ENCODE measurements at places on chromosomes 11 and 22.

DNA sequence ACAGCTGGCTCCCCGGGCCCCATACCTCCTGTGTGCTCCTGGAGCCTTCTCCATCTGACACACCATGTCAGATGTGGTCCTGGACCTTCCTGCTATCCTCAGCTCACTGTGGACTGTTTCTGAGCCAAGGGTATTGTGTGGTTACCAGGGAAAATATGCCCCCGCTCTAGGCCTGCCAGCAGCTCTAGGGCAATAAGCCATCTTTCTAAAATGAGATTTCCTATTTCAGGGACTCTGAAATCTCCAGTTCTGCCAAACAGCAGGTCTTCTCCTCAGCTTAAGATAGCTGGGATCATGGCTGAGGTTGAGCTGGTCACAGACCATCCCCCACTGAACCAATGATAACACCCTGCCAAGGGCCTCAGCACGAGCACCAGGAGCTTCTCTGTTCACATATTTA lies 227.6 kb downstream of the ST3GAL4 start:
- no peak for DNase-seq

DNA sequence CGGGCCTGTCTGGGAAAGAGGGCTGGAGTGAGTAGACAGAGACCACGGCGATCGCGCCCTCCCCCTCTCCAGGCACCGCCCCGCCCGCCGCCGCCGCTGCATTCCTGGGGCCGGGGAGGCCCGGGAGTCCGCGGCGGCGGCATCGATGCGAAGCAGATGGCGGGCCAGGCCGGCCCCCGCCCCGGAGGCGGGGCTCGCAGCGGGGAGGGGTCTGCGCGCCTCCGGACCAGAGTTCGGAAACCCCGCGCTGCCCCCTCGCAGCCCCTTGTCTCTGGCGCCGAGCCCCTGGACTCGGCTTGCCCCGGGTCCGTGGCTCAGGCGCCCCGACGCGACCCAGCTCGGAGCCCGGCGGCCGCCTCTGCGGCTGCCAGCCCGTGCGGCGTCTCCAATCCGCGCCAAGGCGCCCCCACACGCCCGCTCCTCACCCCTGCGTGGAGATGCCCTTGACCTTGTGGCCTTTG lies 1.3 kb downstream of the SCARF2 start:
- no peak for DNase-seq

- no peak for DNase-seq
Observed at GRCh38 chr22:48677168-48677520, 1150.5 kb downstream of the BRD1 start.

DNA sequence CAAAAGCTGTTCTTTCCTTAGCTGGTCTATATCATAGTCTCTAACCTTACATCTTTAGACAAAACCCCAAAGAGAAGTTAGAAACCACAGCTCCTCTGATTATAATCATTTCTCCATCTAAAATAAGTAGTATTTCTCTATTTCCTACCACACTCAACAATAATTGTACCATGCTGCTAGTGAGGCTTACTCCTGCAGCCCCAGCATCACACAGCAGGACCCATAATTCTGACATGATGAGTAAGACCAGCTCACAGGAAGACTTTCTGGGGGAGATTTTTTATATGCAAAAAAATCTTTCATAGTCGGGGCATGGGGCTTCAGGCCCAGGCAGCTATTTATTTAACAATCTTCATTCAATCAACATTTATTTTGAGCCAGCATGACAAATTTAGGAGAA lies 441.6 kb downstream of the DYNC2H1 start:
- no peak for DNase-seq

DNA sequence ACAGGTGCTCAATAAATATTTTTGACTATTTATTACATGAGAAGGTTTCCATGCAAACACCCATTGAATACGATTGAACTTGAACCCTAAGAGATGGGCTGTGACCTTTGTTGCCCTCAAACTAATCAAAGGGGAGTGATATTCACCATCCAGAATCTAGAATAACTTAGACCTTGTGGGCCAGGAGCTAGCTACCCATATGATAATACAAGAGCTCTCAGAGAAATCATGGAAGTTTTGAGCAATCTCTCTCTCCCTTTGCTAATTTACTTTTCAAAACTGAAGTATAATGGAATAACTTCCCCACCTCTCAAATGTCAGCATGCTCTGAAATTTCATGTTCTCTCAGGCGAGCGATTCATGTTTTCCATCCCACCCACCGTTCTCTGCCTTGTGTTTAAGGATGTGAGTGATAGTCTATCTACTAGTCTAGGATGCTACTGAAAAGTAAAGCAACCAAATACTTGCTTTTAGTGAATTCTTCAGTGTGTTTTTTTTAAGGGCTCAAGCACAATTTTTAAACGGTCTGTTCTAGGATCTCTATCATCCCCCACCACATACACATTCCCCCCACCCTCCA lies 33.3 kb downstream of the BARX2 start:
- no peak for DNase-seq

DNA sequence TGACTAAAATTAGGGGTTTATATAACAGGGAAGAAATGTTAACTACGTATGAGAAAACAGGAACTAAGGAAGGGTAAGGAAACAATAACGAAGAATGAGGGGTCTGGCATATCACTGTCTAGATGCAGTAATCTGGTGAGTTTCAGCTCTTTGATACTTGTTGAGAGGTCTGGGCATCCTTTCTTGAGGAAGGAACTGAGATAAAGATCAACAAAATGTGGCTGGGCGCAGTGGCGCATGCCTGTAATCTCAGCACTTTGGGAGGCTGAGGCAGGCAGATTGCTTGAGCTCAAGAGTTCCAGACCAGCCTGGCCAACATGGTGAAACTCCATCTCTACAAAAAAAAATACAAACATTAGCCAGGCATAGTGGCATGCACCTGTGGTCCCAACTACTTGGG lies 2.7 kb downstream of the DCDC1 start:
- DNase-seq = no peak

- DNase-seq = peak; percentile 99
Observed at GRCh38 chr11:68903288-68904247, at the start of the genes IGHMBP2 and MRPL21. Gene IGHMBP2 (plus strand): TSS chr11:68903891. CDS start chr11:68903953, 62 bp downstream. Gene MRPL21 (minus strand): TSS chr11:68903832. CDS start chr11:68903810, 22 bp downstream.

DNA sequence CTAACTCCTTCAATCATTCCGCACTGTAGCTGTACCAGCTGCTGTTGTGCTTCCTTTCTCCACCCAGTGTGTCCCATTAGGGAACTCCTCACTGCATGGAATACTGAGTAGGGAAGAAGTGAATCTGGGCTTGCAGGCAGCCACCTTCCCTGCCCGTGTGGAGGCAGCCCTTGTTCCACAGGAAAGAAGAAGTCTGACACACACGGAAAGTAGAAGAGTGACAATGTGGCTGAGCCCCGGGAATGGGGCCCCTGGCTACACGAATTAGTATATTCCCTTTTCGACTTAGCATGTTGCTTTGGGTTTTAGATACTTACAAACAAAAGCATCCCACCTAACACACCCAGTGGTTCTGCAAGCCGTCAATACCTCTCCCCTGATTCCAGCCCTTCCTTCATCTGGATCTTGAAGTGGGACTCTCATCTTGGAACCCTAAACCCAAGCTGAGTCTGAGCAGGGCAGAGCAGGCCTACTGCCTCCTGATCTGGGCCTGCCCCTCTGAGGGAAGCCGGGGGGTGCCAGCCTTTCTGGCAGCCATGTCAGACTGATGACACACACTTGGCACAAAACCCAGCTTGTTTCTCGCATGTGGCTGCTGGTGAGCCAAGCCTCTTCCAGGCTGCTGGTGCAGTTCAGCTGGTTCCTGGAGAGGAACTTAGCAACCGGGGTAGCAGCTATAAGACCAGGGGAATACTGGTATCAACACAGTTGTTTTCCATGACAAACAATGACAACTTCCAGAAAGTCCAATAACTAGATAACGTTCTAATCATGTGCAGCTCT lies 71.6 kb downstream of the C11orf58 start:
- peak; percentile 82 for DNase-seq

GRCh38 chr11:68326334-68327215 lies 14.2 kb downstream of the LRP5 start:
- DNase-seq = no peak

DNA sequence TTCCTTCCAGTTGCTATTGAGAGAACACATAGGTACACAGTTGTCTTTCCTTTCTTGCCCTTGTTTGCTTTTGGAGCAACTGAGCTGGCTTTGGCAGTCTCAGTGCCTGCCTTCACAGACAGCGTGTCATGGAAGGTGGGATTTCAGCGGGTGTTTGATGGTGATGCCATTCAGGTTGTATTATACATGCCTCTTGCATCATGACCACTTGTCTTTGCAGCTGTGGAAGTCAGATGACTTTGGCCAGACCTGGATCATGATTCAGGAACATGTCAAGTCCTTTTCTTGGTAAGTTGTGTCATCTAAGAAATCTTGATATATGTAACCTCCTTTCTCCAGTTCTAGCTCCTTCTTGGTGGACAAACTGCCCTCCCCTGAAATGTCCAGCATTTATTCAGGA lies 37.1 kb upstream of the SORL1-AS1 start:
- no peak for DNase-seq

GRCh38 chr11:329886-330253 lies 9.2 kb upstream of the IFITM3 start:
- DNase-seq = no peak

GRCh38 chr11:109858152-109858551 lies 235.0 kb upstream of the ZC3H12C start:
- no peak for DNase-seq

- DNase-seq = peak; percentile 92
Observed at GRCh38 chr11:45655347-45655756, 10.1 kb downstream of the CHST1 start.

DNA sequence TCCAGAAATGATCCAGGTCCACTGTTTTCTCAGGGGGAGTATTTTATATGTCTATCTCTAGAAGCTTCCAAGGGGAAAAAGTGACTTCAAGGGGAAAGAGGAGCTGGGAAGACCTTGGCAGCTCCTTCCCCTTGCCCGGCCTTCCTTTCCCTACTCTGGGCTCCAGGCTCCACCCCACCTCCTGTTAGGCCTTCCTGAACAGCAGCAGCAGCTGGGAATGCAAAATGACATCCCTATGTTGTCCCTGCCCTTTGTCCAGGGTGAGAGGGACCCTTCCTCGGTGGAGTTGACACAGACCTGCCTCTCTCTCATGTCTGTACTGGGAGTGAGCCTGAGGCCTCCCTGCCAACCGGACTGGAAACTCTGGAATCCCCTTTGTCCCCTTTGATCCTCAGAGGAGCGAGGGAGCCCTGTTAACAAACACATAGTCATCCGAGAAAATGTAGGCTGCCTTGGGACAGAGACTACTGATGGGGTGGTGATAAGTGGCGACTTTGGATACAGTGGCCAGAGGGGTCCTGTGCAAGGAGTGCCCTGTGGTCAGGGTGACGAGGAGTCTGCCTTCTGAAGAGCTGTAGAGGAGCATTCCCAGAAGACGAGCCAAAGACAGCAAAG lies 9.0 kb upstream of the MALAT1 start:
- peak; percentile 75 for DNase-seq

GRCh38 chr11:95245038-95245437 lies 14.0 kb upstream of the SESN3 start:
- no peak for DNase-seq

DNA sequence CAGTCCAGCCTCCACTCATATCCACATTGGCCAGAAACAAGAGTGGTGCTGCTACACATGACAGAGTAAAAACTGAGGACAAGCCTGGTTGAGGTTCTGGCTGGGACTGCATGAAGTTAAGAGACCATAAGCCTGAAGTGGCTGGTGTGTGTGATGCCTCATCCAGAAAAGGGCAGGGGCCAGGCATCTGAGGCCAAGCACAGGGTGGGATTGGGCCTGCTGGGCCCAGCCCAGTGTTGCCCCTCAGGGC lies 25.3 kb downstream of the ARVCF start:
- no peak for DNase-seq
